NCI-H2029 treated with DMSO at 0.1 percent for 48 hours (cell line): ENCODE measurements at places on chromosomes 12 and 14.

DNA sequence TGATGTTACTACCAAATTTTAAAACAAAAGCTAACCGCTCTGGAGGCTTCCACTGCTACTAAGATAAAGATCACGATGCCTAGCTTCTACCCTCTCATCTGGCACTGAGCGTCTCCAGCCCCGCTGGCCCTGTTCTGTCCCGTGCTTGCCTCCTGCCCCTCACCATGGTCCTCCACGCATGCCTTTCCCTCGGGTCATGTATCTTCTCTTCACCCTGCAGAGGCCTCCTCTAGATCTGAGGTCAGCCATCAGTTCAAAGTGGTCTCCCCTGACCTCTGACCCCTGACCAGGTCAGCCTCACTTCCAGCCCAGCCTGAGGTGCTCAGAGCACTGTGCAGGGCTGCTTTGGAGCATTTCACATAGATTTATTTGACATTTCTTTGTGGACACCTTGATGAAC, 28.3 kb downstream of the ZNF664 start:
- no peak for DNase-seq

DNA sequence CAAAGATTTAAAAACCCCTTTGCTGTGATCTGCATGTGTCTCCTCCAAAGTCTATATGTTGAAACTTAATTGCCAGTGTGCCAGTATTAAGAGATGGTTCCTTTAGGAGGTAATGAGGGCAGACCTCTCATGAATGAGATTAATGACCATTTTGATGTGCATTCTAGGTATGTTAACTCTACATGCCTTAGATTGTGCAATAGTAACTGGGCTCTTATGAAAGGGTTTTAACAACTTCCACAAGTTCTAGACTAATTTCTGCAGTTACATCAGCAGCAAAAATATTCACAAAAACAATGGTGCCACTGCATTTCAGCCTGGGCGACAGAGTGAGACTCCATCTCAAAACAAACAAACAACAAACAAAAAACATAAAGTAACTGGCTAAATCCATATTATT, 3.8 kb upstream of the TAS2R10 start:
- DNase-seq, result no peak

- DNase-seq, result no peak
These were observed 8.4 kb upstream of the INF2 start for GRCh38 chr14:104680806-104681688.

DNA sequence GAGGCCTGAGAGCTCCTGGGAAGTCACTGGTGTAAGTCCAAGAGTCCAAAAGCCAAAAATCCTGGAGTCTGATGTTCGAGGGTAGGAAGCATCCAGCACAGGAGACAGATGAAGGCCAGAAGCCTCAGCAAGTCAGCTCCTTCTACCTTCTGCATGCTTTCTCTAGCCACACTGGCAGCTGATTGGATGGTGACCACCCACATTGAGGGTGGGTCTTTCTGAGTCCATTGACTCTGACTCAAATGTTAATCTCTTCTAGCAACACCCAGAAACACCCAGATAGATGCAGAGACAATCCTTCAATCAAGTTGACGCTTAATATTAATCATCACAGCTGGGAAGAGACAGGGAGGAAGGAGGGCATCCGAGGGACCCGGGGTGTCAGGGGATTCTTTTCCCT, 305.8 kb downstream of the AACS start:
- no peak for DNase-seq
